ENCODE measurements at places on chromosomes 2 and 18.

DNA sequence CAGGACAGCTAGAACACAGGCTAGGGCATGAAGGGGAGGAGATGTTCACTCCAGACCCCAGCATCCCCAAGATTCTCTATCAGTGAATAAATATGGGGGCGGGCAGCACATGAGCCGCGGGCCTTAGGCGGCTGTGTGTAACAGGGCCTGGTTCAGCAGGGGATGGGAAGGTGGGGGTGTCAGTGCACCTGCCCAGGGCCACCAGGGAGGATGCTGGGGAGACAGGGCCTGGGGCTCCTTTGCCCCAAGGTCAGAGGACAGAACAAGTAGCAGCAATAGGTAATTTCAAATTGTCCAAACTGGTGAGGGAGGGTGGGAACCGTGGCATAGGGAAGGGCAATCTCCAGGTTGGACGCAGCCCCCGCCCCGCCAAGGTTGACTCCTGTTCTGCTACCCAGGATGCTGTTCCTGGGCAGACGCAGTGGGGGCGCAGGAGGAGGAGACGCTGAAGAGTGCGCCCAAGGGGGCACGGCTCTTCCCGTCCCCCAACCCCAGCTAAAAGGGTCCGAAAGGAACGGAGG lies 16.2 kb downstream of the CYP26B1 start:
- peak; percentile 39 for DNase-seq

DNA sequence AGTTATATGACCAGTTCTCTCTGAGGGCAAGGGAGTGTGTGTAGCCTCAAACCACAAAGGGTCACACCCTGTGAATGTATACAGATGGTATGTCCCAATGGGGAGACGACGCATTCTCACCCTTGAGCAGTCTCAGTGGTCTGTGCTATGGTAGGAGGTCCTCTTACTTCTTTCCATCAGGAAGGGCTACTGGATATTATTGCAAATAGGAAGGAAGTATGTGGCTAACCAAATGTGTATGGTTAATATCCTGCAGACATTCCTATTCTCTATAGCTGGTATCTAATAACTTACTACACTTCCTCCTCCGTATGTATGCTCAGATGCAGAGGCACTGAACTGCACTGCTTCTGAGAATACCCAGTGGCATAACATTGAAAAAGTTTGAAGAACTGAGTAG lies 306.7 kb upstream of the CCDC68 start:
- DNase-seq, result no peak

- no peak for DNase-seq
Observed at GRCh38 chr2:66460031-66460430, 25.1 kb downstream of the MEIS1 start.

DNA sequence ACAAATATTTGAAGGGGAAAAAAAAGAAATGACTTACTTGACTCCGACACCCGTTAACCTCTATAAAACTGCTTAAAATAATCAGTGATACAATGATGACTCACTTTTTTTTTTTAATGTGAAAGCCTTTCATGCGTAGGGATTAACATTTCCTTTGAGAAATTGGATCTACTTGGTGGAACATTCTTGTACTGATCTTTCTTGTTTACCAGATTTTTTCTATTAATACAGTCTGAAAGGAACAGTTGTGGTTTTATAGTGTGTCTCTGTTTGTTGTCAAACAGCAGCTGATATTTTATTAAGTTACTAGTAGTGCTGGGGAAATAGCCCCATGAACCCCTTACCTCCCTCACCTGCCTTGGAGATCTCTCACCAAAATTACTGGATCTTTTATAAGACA lies 40.2 kb upstream of the NEB start:
- no peak for DNase-seq

DNA sequence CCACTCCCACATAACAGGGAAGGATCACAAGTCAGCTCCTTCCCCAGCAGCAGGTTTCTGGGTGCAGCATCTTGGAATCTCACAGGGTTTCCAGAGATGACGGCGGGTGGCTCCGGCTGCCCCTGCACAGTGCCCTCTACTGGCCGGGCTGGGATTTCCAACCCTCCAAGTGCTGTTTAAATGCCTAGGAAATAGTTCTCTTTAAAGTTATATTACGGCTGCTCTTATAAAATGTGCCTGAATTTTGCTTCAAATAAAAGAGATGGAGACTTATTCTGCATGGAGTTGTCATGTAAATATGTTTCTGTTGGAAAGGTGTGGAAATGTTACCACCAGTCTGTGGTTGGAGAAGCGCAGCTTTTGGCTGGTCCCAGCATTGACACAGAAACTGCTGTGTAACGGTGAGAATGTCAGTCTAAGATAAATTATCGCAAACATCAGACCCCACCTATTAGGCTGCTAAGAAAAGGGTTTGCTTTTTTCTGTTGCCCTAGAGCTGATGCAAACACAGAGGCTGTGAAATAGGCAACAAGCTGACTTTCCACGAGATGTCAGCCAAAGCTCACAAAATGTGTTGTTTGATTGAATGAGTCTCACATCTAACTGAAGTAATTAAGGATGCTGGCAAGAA lies 3.3 kb upstream of the HJURP start:
- DNase-seq, result no peak

- no peak for DNase-seq
Observed at GRCh38 chr2:205543937-205544702, 138.2 kb upstream of the NRP2 start.

- no peak for DNase-seq
Observed at GRCh38 chr18:475202-476031, 25.1 kb downstream of the COLEC12 start.

DNA sequence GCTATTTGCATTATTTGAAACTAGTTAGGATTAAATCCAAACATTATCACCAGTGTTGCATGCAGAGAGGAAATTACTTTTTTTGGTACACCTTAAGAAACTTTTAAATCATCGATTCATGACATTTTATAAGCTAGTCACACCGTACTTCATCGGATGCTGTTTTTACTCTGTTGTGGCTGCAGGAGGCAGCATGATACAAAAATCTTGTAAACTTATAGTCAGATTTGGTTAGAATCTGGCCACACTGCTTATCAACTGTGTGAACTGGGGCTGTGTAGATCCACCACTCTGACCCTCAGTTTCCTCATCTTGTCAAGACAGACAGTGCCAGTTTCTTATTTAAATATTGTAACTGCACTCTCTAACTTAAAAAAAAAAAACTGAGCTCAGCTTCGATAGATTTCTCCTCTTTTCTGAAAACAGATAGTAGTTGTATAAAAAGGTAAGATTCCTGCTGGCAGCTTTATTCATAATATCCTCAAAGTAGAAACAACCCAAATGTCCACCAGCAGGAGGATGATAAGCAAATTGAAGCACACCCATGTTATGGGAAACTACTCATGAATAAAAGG lies 77.8 kb downstream of the RAPGEF4 start:
- no peak for DNase-seq

GRCh38 chr18:74473976-74474640 lies 17.0 kb upstream of the DIPK1C start:
- DNase-seq, result no peak

DNA sequence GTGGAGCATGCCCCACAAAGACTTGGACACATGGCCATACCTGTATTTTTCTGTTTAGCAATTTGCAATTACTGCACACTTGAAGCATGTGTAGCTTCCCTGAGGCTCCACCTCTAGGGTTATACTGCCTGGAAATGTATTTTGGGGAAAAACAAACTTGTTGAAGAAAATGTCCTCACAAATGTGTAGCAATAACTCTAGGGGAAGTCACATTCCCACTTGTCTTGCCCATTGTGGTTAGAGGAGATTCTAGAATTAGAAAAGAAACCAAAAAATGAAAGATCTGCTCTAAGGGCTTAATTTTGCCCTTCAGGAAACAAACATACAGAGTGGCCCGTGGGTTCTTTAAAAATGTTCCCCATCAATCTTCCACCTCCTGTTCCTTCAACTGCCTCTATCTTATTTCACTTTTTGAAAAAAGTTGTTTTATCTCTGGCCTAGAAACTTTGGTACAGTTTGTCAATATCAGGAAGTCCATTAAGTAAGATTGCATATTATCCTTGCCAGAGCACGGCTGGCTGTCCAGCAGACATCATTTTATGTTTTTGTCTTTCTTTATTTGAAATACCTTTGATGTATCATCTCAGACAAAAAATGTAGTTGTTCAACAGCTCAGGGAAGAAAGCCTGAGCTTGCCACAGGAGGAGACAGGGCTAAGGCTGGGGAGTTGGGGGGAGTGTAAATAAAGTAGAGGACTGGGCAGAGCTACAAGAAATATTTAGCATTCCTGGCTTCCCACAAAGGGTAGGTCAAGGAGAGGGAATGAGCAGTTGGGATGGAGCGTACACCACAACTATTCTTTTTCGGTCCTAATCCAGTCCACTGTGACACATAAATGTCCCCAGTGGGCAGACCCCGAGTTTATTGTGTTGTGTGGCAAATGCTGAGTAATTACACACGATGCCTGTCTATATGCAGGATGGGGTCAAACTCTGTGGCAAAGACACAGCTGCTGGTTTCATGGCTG lies 96.8 kb upstream of the CDC42EP3 start:
- no peak for DNase-seq

GRCh38 chr2:98484652-98485452 lies 40.2 kb downstream of the INPP4A start:
- no peak for DNase-seq

DNA sequence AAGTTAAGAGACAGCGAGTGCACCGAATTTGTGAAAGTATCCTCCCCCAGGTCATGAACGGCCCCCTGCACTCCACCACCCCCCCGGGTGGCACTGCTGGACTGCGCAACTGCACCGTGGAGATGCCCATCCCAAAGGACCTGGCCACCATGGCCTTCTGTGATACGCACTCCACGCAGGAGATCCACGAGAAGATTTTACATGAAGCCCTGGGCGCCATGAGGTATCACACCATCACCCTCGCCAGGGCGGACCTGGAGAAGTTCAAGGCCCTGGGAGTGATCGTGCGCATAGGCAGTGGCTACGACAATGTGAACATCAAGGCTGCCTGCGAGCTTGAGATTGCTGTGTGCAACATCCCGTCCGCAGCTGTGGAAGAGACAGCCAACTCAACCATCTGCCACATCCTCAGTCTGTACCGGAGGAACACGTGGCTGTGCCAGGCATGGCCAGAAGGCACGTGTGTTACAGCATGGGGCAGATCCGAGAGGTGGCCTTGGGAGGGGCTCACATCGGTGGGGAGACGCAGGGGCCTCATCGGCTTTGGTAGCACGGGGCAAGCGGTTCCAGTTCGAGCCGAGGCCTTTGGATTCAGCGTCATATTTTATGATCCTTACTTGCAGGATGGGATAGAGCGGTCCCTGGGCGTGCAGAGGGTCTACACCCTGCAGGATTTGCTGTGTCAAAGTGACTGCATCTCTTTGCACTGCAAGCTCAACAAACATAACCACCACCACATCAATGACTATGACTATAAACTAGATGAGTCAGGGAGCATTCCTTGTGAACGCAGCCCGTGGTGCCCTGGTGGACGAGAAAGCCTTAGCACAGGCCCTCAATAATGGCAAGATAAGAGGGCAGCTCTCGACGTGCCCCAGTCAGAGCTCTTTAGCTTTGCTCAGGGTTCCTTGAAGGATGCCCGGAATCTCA lies 290.8 kb upstream of the MC4R start:
- no peak for DNase-seq

DNA sequence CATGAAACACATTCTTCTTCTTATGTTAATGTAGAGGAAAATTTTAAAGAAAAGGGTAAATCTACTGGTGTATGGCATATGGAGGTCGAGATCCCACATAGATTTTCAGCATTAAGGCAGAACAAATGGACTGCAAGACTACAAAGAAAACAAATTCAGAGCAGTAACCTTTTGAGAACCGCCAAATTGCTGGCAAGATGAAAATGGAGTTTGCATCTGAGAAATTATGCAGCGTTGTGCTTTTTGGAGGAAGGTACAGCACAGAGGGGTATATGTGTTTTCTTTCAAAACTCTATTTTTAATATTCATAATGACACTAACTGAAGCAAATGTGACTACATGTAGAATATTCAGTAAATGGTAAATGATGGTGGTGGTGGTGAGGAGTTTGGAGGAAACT lies 59.0 kb upstream of the PARD3B start:
- no peak for DNase-seq

DNA sequence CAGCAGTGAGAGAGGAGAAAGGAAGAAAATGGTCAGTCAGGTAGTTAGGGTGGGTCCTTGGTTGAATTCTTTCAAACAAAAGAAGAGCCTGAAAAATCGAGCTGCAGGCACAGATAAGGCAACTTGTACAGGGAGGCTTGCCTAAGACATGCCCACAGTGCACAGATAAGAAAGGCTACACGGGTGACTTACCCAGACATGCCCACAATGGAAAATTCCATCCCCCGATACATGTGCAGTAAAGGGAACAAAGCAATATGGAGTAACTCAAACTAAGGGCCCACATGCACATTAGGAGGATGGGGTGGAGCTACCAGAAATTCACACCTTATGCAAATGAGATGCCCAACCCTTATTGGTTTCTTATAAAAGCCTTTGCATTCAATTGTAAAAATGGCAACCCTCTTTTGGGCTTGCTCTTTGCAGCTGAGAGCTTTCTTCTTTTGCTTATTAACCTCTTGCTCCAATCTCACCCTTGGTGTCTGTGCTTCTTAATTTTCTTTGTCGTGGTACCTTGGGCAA lies 110.3 kb upstream of the RMP24 start:
- DNase-seq, result no peak

GRCh38 chr18:73913505-73913904 lies 234.1 kb downstream of the FBXO15 start:
- no peak for DNase-seq

DNA sequence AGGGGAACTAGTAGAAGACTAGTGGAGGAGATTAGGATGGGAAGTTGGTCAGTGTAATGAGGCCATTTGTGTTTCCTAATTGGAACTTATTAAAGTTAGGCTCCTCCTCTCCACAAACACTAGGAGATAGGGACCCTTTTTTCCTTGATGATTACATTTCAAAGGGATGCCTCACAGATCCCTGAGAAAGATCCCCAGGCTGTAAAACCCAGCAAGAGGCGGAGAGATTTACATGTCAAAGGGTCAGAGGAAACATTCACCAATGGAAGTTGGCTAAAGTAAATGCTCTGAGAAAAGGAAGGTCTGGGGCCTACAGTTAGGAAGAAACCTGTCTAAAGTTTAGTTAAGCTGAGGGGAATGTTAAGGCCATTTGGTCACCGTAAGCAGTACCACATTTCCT lies 1.4 kb upstream of the CCDC85A start:
- DNase-seq, result no peak

- DNase-seq, result no peak
Observed at GRCh38 chr18:62844850-62845643, 129.7 kb downstream of the PHLPP1 start.

DNA sequence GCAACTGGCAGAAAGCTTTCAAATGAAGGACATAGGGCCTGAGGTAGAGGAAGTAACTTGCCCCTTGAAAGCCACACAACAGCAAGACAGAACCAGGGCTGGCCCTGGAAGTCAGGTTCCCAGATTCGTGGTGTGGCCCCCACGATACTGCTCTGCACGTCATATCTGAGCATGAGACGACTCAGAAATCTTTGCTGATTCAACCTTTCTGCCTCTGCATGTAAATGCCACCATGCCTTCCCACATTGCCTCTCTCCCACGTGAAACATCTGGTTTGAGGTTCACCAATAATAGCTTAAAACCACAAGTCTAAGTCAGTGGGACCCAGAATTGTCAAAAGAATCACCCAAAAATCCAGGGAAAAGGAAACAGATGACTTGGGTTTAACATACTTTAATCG lies 214.0 kb upstream of the TRIB2 start:
- DNase-seq, result no peak

GRCh38 chr2:190511104-190511503 lies 23.4 kb downstream of the NEMP2 start:
- DNase-seq, result no peak

GRCh38 chr2:95382192-95382591 lies 20.3 kb upstream of the FAHD2A start:
- DNase-seq, result no peak
